ENCODE measurements at places on chromosomes 12 and 14. TPM values are rescaled to one million over a fixed set of nuclear protein-coding genes. Genes with fewer than 3 reads are reported as not detected.

DNA sequence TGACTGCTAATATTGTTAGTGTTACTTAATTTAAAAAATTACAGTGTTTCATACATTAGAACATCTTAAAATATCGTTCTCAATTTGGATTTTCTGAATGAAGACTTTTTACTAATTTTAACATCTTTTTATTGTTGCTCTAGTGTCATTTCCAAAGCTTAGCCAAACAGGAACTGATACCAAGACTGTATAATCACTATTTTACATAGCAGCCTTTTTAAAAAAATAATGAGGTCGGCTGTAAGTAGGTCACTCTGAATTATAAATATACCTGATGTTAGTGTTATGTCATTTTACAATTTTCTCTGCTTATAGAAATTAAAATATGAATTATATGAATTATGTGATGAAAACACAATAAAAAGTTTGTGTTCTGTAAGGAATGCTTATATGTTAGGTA lies 321.5 kb downstream of the TMEM117 start:
- DNase-seq, result no peak

- DNase-seq, result no peak
Measured at GRCh38 chr12:79891506-79892162, 43.3 kb downstream of the PPP1R12A start.

GRCh38 chr12:110002676-110003515 lies 3.7 kb downstream of the ANKRD13A start:
- DNase-seq, result no peak

- no peak for DNase-seq
Measured at GRCh38 chr14:104730487-104730886, 6.5 kb downstream of the ADSS1 start.

- peak; percentile 50 for DNase-seq
Measured at GRCh38 chr14:92471919-92472318, 41.7 kb upstream of the RIN3 start.

GRCh38 chr12:3205742-3206519 lies 128.8 kb downstream of the TSPAN9 start:
- DNase-seq, result no peak

DNA sequence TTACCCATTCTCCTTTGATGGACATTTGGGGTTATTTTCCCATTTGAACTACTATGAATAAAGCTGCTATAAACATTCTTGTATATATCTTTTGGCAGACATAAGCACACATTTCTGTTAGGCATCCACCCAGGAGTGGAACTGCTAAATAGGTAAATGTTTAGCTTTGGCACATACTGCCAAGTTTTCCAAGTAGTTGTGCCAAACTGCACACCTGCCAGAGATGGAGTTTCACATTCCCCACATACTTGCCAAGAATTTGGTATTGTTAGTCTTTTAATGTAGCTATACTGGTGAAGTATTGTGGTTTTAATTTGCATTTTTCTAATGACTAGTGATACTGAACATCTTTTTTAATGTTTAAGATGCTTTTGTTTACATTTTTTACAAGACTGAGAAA lies 201.0 kb downstream of the GXYLT1 start:
- no peak for DNase-seq

The REP15 gene
- total RNA-seq, result 0.25 TPM

The PRB2 gene
- not detected for total RNA-seq

The NAA25 gene
- 35.8 TPM for total RNA-seq

The CCDC38 gene
- not detected for total RNA-seq

DNA sequence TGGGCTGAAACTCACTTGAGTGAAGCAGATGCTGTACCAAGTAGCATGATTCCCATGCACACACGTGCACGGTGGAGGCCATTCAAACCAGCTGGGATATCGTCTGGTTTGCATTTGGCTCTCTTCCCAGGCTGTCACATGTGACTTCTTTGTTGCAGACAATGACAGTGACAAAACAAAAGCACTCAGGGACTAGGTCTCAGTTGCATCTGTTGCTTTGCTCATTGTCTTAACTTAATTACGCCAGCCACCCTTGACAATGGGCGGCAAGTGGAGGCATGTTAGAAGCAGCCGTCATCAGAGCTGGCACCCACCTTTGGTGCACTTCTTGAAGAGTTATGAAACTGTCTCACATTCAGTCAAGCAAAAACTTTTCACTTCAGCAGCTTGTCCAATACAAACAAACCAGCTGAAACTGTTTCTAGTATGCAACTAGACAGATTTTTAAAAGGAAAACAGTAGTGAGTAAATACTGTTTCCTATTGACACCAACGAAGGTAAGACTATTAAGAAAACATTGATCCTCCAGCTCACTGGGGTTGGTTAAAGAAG lies 74.3 kb downstream of the IGF1 start:
- peak; percentile 28 for DNase-seq

DNA sequence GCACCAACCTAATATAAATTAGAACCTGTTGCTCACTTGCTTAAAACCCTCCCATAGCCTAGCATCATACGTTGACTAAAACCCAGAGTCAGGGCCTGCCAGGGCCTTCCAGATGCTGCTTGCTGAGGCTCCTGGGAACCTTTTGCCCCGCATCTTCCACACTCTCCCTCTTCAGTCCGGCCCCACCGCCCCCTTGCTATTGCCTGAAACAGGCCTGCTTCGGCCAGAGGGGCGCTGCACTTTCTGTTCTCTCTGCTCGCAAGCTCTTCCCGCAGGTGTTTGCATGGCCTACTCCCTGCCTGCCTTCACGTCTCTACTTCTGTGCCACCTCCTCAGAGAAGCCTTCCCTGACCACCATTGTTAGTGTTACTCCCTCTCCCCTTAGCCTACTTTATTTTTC lies 13.7 kb upstream of the TCTN2 start:
- DNase-seq, result no peak

DNA sequence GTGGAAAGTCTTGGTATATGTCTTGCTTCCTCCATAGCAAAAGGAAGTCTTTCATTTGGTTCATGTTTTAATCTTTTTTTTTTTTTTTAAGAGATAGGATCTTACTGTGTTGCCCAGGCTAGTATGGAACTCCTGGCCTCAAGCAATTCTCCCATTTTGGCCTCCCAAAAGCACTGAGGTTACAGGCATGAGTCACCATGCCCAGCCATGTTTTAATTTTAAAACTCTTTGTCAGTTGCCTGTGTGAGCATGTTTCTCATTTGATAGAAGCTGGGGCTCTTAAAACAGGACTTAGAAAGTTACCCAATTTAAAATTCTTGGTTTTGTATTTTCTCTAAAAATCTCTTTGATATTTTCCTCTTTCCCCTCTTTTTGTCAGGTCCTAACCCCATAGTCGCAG lies 45.0 kb upstream of the REP15 start:
- DNase-seq, result no peak

DNA sequence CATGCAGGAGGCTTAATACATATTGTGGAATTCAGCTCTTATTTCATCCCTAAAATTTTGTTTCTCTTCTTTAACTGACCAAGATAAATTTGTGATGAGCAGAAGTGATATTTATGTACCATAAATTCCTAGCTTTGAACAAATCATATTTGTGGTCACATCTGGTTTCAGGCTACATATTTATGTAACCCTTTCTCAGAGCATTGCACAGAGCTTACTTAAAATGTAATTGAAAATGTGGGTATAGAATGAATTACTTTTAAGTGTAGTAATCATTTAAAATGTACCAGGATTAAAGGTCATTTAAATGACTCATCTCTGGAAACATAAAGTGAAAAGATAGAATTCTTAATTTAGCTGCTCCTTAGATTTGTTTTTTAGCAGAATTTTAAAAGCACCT lies 129.9 kb upstream of the FRMD6 start:
- no peak for DNase-seq

DNA sequence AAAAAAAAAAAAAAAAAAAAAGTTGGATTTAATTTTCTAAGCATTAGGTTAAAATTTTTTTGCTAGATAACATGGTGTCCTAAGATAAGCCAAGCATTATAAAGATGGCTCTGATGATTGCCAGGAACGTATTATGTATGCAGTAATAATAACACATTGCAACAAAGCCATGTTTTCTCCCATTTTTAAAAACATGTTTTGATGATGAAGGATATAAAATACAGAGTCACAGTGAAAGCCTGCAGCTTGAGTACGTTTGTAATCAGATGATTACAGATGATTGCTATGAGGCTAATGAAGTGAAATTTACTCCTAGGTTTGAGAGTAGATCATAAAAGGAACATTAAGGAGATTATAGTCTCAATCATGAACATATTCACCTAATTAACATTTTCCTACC lies 13.3 kb upstream of the WDR89 start:
- no peak for DNase-seq

DNA sequence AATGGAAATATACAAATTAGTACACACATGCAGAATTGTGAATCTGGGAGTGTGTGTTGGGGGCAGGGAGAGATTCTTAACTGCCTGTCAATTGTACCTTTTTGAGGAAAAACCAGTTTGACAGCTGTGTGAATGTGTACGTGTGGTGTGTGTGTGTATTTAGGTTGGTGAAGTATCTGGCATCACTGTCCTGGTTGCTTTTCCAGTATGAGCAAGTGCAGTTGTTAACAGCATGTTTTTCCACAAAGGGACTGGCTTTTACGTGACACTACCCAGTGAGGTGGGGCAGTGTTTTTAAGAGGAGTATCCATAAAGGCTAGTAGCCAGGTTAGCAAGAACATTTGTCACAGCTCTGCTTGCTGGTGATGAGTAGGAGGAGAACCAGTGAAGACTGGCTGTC lies 56.1 kb downstream of the DAAM1 start:
- no peak for DNase-seq
